ENCODE measurements at places on chromosomes 1 and 21.

DNA sequence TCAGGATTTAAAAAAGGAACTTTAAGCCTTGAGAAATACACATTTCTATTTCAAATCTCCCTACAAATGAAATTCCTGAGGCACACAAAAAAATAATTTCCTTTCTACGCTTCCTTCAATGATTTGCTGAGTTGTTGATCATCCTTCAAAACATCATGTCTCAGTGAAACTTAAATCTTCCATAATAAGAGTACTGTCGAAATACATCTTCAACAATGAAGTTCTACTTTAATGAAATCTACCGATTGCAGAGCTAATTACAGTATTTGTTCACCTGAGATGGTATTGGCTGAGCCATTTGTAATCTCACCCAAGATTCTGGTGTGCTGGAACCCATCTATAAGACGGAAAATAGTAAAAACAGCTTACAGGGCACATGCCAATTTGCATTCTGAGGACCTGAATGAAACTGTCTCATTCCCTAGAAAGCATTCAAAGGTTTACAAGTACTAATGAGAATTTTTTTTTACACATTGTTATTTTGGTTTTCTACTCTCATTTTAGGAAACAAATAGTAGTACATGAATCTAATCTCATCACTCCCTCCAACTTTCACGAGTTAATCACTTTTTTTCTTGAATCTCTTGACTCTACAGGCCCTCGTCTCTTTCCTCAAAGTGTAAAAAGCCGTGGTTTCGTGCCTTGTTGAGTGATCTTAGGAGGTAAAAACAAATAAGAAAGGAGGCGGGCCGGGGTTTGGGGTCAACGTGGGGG lies 1.1 kb downstream of the CHML start:
- no peak for DNase-seq
- peaks cover 6% of the 10 kb centered on the region for H3K4me1 ChIP-seq
- no peaks in the 10 kb centered on the region for H3K36me3 ChIP-seq
- no peak overlapping the region for H3K27ac ChIP-seq

DNA sequence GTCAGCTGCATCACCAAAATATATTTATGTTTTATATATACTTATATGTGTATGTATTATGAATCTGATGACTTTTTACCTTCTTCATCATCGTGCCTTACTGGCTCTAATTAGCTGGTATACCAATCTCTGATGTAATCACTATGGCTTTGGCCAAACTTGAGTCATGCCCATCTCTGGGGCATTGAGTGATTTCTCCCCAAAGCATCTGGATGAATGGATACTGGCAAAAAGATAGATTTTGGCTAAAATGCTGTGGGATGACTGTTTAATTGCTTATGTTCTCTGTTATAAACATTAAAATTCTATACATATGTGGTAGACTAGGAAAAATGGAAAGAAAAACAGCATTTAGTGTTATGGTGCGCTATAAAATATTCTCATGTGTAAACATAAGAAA lies 19.6 kb downstream of the CDKN2C start:
- no peaks in the 10 kb centered on the region for H3K36me3 ChIP-seq
- H3K27ac ChIP-seq: no peak overlapping the region
- no peak for DNase-seq
- no peaks in the 10 kb centered on the region for H3K27me3 ChIP-seq

DNA sequence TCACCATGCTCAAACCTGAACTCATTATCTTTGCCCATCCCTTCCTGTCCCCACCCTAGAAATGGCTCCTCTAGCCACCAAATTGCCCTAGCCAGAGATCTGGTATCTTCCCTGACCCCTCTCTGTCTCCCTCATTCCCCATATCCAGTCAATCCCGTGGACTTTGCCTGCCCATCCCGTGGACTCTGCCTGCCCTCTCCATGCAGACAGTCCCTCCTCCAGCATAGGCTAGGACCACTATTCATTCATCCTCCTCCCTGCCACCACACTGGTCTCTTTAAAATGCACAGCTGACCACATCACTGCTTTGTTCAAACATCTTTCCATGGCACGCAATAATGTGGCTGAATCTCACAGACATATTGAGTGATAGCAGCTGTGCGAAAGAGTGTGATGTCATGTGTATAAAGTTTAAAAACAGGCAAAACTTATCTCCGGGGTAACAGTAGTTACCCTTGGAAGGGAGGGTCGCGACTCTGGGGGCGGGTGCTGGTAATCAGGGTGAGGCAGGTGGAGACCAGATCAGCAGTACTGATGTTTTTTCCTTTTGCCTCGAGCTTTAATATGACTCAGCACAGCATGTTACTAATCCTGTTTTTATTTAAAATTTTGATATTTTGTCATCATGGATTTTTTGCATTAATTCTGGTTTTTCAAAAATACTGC lies 4.8 kb upstream of the SLC2A1 start:
- H3K27me3 ChIP-seq: no peaks in the 10 kb centered on the region
- peaks cover 4% of the 10 kb centered on the region for H3K4me1 ChIP-seq
- no peak overlapping the region for H3K27ac ChIP-seq
- no peaks in the 10 kb centered on the region for H3K36me3 ChIP-seq
- DNase-seq: no peak

- no peak for DNase-seq
- H3K27ac ChIP-seq: no peak overlapping the region
- no peak overlapping the region for H3K4me3 ChIP-seq
- no peaks in the 10 kb centered on the region for H3K36me3 ChIP-seq
- peaks cover 2% of the 10 kb centered on the region for H3K4me1 ChIP-seq
- H3K27me3 ChIP-seq: no peaks in the 10 kb centered on the region
These were observed 4.1 kb downstream of the L1TD1 start for GRCh38 chr1:62198781-62199125.

GRCh38 chr1:15941044-15941840 lies 34.7 kb downstream of the ZBTB17 start:
- H3K36me3 ChIP-seq: no peaks in the 10 kb centered on the region
- no peak for DNase-seq
- no peak overlapping the region for H3K27ac ChIP-seq

GRCh38 chr1:63679076-63679475 lies 85.9 kb downstream of the PGM1 start:
- peaks cover 7% of the 10 kb centered on the region for H3K4me1 ChIP-seq
- H3K27me3 ChIP-seq: no peaks in the 10 kb centered on the region
- H3K4me3 ChIP-seq: no peak overlapping the region
- H3K36me3 ChIP-seq: no peaks in the 10 kb centered on the region
- DNase-seq: no peak

DNA sequence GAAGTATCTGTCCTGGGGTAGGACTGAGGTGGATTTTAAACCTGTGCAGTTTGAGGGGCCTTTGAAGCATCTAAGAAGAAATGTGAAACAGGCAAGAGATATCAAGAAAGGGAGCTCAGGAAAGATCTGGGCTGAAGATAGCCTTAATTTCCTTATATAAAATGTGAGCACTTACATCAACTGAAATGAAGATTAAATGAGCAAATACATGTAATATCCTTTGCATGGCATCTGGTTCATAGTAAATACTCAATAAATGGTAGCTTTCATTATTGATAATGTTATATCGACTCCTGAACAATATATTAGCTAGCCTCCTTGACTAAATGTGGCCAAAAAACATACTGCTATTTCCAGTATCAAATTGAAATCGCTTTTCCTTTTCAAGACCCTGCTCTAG lies 2.5 kb downstream of the LIN9 start:
- H3K27me3 ChIP-seq: no peaks in the 10 kb centered on the region
- H3K4me1 ChIP-seq: no peaks in the 10 kb centered on the region
- H3K36me3 ChIP-seq: no peaks in the 10 kb centered on the region
- H3K27ac ChIP-seq: no peak overlapping the region
- no peak overlapping the region for H3K4me3 ChIP-seq
- DNase-seq: no peak
